CD4-positive, CD25-positive, alpha-beta regulatory T cell (primary cell): ENCODE measurements at places on chromosomes 1 and 21.
A peak's percentile ranks its signal among the peaks of the same experiment; 100 is the strongest.

- DNase-seq = peak; percentile 87
Measured at GRCh38 chr1:54407404-54408146, 1.4 kb upstream of the SSBP3 start.

DNA sequence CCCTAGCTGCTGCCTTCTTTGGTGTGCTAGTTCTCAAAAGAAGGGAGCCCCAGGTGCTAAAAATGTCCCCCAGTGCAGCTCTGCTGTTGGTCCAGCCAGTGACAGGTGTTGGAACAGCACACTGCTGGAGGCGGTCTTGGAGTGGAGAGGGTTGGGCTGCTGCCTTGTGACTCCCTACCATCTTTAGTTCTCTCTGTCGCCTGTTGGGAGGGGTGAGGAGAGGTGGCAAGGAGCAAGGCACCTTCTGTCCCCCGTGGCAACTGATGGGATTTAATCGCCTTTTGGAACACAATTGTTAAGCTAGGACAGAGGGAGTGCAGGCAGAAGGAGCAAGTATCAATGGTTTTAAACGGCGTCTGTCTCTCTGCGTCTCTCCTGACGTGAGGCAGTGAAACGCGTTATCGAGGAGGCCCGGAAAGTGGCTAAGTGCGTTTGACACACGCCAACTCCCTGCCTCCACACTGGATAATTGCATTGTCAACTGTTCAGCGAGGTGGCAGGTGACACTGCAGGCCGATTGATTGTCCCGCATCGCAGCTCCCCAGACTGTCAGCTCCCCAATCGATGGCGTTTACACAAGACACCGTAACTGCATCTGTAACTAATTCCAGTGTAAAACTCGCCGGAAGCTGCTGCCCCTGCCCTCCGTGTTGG, 34.0 kb downstream of the TMEM53 start:
- DNase-seq = no peak

DNA sequence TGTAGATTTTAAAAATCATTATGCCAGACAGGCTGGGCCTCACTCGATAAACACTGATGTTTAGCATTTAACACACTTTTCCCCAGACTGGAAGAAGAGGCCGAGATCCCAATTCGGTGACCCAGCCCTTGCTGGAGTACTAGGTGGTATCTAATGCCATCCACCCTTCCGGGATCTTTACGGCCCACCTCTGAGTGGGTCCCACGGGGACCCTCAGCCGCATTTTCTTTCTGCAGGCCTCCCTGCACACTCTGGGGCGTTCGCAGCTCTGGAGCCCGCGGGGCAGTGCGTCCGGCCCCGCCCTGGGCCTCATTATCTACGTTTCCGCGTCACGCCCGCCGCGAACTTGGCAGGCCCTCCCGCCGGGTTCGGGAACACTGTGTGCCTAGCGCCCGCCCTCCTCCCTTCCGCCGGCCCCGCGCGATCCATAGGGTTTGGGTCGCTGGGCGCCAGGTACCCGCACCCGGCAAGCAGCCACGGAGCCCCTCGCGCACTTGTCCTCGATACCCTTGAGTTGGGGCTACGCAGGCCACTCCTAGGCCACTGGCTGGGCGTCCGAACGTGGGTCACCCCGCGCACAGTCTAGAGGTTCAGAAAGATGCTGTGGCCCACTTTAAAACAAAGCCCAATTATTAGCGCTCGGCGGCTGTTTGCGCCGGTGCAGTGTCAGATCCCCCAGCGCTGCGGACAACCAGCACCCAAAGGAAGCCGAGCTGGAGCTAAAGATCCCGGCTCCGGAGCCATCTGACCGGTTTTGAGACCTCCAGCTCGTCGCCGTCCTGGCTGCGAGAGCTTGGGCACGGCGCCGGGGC, 950 bp upstream of the EVA1C start:
- DNase-seq = peak; percentile 32

DNA sequence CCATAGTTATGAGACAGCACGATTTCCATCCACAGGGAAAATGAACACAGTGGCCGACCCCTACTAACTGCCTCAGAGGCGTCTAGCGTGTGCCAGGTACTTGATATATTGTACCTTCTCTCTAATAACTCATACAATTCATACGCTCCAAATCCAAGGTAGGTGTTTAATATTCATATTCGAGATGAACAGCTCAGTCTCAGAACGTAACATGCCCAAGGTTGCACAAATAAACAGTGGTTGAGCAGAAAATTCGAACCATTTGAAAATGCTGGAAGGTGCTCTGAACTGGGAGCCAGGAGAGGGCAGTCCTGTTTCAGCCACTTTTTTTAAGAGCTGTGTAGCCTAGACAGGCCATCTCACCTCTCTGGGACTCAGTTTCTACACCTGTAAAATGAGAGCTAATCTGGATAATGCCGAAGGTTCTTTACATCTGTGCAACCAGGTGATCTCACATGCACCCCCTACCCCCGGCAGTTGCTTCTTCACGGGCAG, 7.9 kb downstream of the SLC45A3 start:
- no peak for DNase-seq

- no peak for DNase-seq
Measured at GRCh38 chr1:183493540-183494245, 21.4 kb downstream of the SMG7 start.

DNA sequence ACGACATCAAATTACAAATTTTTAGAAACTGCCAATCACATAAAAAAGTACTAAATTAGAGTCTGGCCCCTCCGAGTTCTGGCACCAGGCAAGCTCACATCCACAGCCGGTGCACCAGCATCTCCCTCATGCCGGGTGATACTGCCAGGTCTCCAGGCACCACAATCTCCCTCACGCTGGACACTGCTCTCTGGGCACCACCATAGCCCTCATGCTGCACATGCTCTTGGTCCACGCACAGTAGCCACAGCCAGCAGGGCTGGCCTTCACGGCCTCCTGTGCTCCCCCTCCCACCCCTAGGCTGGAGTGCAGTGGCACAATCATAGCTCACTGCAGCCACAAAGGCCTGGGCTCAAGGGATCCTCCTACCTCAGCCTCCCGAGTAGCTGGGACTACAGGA, 65.5 kb downstream of the AKT3 start:
- DNase-seq = no peak
